Kidney epithelial cell (primary cell): ENCODE measurements at places on chromosomes 4 and X. TPM values are rescaled to one million over a fixed set of nuclear protein-coding genes. Genes with fewer than 3 reads are reported as not detected.

UGT2B15 gene
- not detected in 2 replicates for total RNA-seq

PRKG2 gene
- 2.3 and 4.8 TPM in 2 replicates for total RNA-seq

MAGEA4 gene
- not detected in 2 replicates for total RNA-seq

WWC2 gene
- 29.0 and 30.2 TPM in 2 replicates for total RNA-seq

GPAT3 gene
- 8.2 and 9.1 TPM in 2 replicates for total RNA-seq

PDE6B gene
- total RNA-seq: 17.1 and 19.7 TPM in 2 replicates

COL4A5 gene
- 17.8 and 23.8 TPM in 2 replicates for total RNA-seq

STK32B gene
- 2.6 and 3.6 TPM in 2 replicates for total RNA-seq
